ENCODE measurements at places on chromosomes 13 and 19.

DNA sequence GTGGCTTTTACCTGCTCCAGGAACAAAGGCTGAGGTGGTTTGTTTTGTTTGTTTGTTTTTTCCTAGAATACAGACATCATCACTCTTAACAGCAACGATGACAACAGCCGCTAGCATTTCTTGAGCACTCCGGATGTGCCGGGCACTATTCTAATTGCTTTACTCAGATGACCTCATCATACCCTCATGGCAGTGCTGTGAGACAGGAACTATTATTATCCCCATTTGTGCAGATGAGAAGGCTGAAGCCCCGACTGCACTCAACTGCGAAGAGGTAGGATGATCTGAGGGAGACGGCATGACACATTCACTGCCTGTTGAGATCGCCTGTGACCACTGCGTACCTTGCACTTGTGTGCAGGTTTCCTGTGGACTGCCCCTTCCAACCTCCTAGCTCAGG is 66.5 kb downstream of the CCDC70 start:
- no peak for DNase-seq

DNA sequence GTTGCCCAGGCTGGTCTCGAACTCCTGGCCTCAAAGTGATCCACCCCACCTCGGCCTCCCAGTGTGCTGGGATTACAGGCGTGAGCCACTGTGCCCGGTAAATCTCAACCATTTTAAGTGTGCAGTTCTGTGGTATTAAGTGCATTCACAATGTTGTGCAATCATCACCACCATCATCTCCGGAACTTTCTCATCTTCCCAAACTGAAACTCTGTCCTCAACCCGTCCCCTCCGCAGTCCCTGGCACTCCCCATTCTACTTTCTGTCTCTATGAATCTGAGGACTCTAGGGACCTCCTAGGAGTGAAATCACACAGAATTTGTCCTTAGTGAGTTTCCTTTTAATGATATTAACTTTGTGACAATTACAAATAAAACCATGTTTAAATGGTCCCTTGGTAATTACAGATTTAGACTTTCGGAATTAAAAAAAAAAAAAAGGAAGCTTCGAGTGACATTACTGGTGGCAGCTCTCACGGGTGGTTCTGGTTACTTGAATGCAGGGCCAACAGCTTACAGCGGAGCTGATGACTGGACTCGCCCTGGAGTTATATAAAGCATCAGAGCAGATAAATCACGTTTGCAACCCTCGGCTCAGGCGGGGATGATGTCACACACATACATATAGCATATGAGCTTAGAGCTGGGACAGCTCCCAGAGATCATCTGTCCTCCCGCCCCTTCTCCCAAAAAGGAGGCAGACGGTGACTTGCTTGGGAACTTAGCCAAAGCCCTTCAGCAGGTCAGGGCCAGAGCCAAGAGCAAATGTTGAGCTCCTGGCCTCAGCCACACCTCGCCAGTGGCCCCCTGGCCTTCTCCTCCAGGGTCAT is 89.8 kb downstream of the ZNF557 start:
- DNase-seq, result peak; percentile 74

DNA sequence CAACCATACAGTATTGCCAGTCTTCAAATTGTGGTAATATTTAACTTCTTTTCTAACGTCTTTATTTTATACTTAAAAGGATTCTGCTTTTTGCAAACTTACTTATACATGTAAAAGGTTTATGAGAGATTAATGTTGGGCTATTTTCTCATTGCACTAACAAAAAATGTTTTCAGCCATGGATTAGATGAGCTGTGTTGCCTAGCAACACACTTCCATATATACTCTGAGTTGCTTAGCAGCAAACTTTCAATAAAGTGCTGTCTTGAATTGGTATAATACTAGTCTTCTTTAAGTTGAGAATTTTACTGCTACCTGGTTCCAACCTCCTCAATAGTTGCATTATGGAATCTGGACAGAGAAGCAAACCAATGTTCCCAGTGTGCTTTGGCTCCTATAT is 777.4 kb upstream of the PCDH9 start:
- DNase-seq, result no peak

DNA sequence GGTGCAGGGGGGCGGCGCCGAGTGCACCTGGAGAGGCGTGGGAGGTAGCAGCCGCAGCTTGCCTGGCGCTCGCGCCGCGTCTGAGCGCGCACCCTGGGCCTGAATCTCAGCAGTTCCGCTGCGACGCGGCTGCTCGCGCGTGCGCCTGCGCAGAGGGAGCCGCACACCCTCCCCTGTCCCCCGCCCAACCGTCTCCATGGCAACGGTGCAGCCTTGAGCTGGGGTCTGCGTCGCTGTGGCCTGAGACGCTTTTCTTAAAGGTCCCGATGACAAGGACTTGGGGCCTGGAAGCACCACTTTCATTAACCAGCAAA is at the start of gene PNMA8B:
TSS of gene PNMA8B (minus strand) at position 82 of the 314 bp plus-strand sequence. CDS start 402 bp downstream, outside the sequence.
- DNase-seq, result peak; percentile 88

DNA sequence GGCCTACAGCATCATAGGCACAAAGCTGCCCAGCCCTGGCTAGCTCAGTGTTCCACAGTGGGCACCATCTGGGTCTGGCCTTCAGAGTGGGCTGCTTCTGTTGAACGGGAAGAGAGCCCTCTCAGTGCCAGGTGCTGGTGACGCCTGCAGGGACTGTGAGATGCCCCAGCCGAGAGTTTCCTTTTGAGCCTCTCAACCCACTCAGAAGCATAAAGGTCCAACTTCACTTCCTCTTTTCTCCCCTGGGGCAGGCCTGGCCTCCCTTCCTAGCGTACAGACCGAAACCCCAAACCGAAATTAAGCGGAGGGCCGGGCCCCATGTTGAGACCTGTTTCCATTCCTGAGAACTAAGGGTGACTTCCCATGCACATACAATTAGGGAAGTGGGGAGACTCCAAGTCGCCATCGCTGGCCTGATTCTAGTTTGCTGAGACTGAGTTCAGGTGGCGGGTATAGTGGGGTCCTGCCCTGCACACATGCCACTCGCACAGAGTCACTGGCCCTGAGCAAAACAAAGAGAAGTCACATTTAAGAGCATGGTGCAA is 6.9 kb downstream of the RAB8A start:
- DNase-seq, result no peak

DNA sequence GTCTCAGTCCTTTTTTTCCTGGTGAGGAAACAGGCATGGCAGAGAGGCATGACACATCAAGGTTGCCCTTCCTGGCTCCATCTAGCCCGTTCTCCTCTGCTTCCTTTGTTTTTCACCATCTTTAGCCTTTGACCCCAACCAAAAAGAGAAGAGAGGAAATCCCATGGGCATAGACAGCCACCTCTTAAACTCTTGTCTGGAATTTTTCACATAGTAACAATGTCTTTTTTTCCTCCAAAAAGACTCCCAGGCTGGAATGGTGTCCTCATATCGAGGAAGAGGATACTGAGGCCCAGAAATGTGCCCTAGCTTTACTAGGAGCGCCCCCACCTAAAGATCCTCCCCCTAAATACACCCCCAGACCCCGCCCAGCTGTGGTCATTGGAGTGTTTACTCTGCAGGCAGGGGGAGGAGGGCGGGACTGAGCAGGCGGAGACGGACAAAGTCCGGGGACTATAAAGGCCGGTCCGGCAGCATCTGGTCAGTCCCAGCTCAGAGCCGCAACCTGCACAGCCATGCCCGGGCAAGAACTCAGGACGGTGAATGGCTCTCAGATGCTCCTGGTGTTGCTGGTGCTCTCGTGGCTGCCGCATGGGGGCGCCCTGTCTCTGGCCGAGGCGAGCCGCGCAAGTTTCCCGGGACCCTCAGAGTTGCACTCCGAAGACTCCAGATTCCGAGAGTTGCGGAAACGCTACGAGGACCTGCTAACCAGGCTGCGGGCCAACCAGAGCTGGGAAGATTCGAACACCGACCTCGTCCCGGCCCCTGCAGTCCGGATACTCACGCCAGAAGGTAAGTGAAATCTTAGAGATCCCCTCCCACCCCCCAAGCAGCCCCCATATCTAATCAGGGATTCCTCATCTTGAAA is at the start of gene GDF15:
TSS of gene GDF15 (plus strand) at position 484 of the 868 bp plus-strand sequence. CDS start at position 516, 32 bp downstream.
- DNase-seq, result no peak

- no peak for DNase-seq
These were observed 258.2 kb upstream of the STARD13 start for GRCh38 chr13:33543631-33544265.

GRCh38 chr13:86464193-86464592 is 665.0 kb upstream of the SLITRK6 start:
- DNase-seq, result no peak

DNA sequence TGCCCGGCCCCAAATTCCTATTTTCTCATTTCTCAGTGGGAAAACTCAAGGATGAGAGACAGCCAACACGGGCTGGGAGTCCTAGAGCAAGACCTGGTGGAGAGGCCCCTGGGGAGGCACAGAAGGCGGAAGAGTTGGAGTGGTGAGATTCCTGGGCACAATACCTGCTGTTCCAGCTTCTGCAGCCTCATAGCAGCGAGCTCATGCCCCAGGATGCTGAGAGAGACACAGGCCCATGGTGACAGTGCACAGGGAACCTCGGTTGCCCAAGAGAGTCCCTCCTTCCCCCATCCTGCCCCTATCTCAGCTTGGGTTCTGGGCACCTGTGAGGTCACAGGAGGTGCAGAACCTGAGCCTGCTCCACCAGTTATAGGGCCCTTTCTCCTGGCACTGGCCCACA is 1.4 kb downstream of the TULP2 start:
- DNase-seq, result no peak

DNA sequence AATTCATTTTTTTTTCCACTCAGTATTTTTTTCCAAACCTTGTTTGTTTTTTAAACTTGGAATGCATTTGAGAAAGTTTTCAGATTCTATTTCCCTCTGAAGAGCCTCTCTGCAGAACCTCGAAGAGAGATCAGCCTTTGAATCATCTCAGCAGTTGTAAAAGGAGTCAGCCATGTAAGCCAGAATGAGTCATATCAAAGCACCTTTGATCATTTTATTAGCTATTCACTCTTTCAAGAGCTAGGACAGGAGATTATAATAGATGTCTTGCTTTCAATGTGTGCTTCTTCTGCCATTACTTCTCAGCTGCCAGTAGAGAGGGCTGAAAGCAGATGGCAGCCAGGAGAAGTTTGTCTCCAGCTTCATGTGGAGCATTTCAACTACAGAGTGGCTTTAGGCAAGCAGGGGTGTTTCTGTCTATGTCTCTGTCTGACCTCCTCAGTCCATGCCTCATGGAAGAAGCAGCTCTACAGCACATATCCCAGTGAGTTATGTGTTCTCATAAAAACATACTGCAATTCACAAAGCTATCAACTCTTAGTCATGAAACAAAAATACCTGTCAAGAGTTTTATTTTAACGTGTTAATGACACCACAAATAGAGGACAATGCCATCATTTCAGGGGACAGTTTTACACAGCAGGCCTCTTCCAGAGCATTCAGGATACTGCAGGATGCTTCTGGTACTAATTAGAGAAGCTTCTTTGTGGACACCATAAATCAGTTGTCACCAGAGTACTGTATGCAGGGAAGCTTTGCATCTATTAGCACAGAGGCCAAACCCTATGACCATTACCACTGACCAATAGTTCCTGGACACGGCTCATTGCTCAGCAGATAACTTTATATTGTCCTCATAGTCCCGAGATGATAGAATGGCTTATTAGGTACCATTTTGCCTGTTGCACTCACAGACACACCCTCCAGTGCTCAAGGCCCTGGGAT is 94.3 kb downstream of the NHLRC3 start:
- DNase-seq, result no peak

DNA sequence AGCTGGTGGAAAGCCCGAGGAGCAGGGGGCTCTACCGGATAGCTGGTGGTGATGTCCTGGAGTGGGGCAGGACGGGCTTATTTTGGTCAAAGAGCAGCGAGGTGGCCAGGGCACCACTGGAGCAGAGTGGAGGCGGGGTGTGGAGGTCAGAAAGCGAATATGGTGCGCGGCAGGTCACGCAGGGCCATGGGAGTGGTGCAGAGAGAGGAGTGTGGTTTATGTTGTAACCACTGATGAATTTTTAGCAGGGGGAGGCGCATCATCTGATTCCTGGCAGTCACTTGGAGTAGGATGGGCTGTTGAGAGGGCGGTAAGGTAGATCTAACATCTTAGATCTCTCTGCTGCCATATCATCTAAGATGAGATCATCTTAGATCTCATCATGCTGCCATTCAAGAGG is 1.4 kb upstream of the ZNF414 start:
- no peak for DNase-seq

GRCh38 chr19:45862271-45862563 is 730 bp downstream of the SYMPK start:
- DNase-seq, result no peak

DNA sequence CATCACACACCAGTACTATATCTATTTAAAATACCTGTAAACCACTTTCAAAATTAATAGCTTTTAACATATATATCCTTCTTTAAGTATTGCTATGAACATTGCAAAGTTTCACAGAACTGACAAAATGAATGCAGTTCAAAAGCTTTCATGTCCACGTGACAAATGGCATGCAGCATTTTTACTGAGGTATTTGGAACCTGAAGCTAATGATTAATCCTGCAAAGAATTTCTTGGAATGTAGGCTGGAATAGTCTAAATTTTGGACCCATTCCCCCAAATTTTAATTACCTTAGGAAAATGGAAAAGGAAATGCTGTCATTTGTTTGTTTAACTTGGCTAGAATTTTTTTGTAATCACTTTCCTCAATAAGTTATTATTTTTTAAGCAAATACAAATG is 423.8 kb upstream of the GPC6 start:
- DNase-seq, result no peak

DNA sequence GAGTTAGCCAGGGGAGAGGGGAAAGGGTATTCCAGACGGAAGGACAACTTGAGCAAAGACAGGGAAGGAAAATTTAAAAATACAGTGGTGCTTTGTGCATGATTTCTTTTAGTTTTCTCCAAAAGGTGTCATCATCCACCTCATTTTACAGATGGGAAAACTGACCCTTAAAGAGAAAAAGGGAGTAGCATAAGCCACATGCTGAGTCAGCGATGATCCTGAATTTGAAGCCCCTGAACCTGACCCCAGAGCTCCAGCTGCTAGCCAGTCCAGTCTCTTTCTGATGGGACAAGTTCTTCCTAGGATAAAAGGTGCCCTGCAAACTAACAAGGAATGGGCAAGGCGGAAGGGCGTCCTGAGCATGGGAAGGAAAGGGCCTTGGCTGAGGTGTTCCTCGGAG is 10.3 kb downstream of the CABP5 start:
- DNase-seq, result no peak

GRCh38 chr13:43057653-43058317 is 34.4 kb downstream of the DNAJC15 start:
- DNase-seq, result no peak

DNA sequence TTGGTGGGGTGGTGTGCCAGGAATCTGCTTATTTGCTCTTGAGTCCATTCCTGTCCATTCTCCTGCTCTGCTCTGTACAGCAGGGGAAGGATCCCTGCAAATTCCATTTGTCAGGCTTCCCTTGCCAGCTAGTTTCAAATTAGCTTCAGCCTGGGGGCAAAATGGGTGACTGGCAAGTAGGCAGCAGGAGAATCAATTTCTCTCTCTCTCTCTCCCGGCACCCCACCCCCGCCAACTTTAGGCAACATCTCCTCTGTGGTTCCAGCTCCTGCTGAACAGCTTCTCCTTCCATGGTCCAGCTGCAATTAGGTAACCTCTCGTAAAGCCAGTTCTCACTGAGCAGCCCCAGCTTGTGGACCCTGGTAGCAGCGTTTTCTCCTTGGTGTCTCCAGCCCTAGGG is 6.7 kb upstream of the MYCBP2 start:
- DNase-seq, result no peak

Data from left forelimb (tissue), 1 donor.